ENCODE measurements at places on chromosomes 13 and 19.

DNA sequence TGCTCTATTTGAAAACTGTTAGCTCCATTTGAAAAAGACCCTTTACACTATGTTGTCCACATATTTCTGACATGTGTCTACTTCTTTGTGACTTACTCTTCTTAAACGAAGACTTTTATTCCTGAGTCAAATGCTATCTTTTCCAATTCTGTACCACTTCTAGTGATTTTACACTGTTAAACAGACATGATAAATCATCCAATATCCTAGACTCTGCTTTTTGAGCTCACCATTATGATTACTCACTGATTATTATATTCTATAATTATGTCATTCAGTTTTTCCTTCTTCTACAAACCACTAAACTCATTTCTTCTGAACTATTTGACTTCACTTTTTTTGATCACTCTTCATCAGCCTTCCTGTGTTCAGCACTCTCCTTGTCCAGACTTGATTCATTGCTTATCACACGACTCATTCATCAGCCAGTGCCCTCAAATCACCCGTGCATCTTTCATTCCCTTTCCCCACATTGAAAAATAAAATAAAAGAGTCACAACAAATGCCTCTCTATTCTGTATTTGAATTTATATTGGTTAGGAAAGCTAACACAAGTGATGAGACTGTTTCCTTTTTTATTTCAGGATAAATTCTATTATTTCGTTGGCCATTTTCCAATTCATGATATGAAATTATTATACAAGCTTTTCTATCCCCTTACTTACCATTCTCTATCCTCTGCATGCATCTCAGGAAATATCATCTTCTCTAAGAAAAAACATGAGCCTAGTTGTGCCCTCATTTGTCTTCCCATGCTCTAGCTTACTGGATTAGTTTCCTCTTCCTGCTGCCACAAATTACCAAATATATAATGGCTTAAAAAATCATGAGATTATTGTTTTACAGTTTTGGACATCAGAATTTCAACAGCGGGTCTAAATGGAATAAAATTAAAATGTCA lies 1482.1 kb upstream of the MIR17HG start:
- no peak for DNase-seq

GRCh38 chr19:19627621-19628500 lies at the start of gene LPAR2:
Gene LPAR2, minus strand, starts transcription at chr19:19628220. Its CDS starts 945 bp downstream, at chr19:19627275.
- no peak for DNase-seq

DNA sequence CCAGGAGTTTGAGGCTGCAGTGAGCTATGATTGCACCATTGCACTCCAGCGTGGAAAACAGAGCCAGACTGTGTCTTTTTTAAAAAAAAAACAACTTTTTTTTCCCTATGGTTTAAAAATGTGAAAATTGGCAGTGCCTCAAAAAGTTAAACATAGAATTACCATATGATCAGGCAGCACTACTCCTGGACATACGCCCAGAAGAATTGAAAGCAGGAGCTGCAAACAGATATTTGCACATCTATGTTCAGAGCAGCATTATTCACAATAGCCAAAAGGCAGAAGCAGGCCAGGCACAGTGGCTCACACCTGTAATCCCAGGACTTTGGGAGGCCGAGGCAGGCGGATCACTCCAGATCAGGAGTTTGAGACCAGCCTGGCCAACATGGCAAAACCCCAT lies 3.8 kb upstream of the RETN start:
- no peak for DNase-seq

DNA sequence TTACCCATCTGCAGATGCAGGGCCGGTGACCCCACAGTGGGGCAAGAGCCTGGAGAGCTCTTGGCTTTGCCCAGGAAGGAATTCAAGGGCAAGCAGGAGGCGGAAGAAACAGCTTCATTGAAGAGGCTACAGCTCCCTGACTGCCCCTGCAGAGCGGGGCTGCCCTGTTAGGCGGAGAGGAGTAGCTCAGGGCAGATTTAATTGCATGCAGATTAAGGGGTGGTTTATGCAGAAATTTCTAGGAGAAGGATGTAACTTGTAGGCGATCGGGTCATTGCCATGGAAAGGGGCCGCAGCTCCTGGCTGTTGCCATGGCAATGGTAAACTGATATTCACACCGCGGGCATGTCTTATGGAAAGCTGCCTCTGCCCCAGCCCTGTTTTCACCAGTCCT lies 94.1 kb downstream of the ATP11A start:
- DNase-seq: no peak

DNA sequence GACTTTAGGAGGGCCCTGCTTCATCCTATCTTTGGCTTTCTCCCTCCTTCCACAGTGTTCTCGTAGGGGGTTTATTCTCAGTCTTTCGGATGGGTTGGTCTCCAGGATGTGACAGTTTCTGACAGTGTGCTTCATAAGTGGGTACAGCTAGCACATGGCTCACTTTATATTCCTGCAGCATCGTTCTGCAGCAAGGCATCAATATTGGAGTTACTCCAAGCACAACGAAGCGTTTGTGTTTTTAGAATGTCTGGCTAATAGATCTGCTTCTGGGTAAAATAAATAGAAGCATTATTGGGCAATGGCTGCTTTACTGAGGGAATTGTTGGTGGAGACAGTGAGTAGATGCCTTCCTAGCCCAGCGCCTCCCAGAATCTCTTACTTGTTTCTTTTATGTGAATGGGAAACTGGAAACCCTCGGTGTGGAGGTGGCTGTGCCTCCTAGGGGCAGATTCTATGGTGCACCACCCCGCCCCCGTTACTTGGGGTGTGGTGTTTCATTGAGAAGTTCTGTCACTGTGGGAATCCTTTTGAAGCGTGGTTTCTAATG lies 2.0 kb downstream of the FARP1 start:
- DNase-seq: no peak

DNA sequence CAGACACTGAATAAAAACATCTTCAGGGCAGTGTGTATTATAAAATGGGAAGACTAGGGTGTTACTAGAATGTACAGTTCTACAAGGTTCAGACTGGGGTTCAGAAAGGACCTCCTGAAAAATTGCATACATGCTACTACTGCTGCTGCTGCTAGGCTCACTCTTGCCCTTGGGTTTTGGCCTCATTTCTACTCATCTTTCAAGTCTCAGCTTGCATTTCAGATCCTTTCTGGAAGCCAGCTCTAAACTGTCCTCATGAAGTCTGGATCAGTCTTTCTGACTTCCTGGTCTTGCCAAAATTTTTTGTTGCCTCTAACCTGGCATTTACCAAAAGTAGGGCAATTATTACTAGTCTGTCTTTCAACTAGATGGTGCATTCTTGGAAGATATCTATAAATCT lies 393.3 kb downstream of the DIAPH3 start:
- DNase-seq: no peak

DNA sequence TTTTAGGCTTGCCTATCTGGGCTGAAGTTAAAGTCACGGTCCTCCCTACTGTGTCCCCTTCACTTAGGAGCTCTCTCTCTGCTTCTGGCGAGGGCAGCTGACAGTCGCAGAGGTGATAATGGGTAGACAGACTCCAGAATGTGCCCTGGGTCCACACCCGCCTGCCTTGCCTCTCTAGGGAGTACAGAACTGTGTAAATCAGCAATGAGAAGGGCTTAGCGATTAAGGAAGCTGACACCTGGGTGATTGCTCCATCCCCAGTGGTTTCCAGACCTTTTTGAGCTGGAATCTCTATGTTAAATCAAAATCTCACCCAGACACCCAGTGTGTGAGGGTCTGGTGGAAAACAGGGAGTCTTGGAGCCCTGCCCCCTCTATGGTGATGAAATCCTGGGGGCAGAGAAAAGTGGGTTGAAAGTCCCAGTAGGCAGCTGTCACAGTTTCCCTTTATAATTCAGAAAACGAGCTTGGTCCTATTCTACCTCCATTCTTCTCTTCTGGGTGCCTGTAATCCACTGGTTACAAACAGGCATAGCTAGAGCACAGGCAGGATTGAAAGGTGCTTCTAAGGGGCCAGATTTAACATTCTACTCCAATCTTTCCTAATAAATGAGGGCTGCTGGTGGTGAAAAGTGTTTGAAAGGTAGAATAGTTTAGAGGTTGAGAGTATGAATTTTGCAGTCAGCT lies 46.9 kb downstream of the OLFM4 start:
- peak; percentile 27 for DNase-seq

DNA sequence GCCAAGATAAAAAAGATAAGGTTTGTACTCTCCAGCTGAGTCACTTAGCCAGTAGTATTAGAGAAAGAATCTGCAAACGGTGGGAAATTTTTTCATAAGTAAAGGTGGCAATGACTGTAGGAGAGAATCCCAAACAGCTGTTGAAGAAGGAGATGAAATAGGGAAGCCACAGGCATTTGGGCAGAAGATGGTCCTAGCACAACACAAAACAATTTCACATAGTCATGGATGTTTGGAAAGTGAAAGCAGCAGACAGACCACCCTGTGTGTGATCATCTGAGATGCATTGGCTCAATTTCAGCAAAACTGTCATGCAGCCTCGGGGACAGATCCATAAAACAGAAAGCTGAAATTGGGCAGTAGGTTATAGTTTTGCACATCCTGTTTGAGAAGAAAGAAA lies 2832.4 kb downstream of the PCDH9 start:
- no peak for DNase-seq

DNA sequence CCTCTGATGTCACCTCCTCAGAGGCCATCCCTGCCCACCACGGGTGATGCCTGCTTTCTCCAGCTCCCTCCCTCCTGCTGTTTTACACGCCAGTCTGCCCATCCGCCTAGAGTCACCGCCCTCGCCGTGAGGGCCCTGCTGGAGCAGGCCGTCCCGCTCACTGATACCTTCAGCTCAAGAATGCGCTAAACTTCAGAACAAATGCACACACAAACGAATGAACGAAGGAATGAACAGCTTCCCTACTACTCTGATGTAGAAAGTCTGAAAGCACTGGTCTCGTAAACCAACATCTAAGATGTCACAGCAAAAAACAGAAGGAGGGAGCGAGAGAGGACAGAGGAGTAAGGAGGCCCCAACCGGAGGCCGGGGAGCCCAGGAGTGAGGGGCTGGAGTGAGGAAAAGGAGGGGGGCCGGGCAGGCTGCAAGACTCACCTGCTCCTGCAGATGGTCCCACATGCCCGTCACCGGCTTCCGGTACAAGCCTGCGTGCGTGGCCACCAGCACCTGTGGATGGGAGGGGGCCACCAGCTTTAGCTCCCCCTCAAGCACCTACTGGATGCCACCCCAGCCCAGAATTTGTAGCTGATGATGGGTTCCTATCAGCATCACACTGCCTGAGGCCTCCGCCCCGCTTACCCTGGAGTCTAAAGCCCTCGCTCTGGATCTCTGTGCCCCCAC lies 4.0 kb downstream of the PNKP start:
- DNase-seq: no peak

GRCh38 chr13:18952225-18953016 lies 229.2 kb downstream of the TUBA3C start:
- DNase-seq: no peak

DNA sequence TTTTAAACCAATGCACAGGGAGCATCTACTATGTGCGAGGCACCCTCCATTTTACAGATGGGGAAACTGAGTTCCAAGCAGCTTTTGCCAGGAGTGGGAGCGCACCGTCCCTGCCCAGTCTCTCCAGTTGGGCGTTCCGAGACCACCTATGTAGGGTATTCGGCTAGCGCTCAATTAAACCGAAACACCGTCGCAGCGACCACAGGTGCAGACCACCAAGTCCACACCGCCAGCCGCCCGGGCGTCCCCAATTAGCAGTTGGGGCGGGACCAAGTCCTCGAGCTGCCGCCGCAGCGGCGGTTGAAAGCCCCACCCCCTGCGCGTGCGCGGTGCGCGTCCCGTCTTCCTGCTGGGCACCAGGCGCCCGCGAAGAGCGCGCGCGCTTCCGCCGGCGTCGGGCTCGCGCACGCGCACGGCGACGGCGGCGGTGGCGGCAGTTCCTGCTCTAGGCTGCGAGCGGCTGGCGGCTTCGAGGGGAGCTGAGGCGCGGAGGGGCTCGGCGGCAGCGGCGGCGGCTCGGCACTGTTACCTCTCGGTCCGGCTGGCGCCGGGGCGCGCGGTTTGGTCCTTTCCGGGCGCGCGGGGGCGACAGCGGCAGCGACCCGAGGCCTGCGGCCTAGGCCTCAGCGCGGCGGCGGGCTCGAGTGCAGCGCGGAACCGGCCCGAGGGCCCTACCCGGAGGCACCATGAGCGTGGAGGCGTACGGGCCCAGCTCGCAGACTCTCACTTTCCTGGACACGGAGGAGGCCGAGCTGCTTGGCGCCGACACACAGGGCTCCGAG lies at the start of gene UPF1:
Gene UPF1, plus strand, starts transcription at position 436 of the 782 bp plus-strand sequence. Its CDS starts 251 bp downstream, at position 687.
- peak; percentile 58 for DNase-seq

- DNase-seq: no peak
Observed at GRCh38 chr19:17473041-17473440, 2.7 kb downstream of the SLC27A1 start.

- no peak for DNase-seq
Observed at GRCh38 chr13:102141625-102142472, 260.0 kb downstream of the FGF14 start.

DNA sequence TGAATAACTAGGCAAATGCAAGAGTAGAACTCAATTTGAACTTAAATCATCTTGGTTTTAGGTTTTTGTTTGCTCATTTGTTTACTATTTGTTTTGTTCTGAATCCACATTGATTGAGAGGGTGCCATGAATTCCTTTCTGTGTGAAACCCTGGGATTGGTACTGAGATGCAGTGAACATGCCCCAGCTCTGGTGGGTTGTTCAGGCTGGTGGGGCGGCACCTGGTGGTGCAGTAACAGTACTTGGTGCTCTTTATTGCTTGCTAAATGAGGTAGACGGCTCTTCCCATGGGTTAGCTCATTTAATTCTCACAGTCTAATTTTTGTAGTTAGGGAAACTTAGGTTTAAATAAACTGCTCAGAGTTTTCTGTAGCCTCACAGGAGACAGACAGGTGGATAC lies 48.4 kb downstream of the WASF3 start:
- DNase-seq: no peak

DNA sequence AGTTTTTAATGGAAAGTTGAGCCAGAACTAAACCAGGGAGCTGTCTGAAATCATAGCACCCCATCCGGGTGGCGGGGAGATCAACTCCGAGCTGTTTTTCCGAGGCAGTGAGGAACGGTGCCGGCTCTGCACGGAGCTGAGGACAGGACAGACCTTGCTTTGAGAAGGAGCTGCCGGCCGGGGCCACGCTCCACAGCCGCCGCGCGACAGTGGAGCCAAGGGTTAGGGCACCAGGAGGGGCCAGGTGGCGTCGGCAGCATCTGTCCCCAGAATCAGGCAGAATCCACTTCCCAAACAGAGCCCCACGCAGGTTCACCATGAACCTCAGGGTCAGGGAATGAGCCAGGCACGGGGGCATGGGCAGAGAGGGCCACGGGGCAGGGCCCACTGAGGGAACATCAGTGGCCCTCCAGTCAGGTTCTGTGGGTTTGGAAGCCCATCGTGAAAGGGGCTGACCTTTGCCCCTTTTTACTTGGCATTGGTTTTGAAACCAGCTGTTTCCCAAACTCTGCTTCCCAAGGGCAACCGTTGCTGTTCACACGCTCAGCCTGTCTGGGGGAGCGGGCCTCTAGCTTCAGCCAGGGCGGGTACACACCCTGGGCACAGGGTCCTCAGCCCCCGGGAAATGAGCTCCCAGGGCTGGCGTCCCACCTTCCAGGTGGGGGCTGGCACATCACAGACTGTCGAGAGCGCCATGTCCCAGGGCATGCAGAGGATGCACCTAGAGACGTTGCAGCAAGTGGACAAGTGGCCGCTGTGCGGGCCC lies 18.1 kb downstream of the PEX11G start:
- no peak for DNase-seq

GRCh38 chr19:11814700-11815035 lies 595 bp downstream of the ZNF440 start:
- no peak for DNase-seq

Data from NCI-H1436 treated with DMSO at 0.1 percent for 48 hours (cell line).